Activated T-helper 1 cell treated with anti-CD3 and anti-CD28 coated beads, Interleukin-12 subunit alpha, Interleukin-12 subunit beta, Interleukin-2, Interleukin-4 antibody, amounts not matched to agents 30 ng/mL and 10 ng/mL and 1 ng/mL, durations not matched to agents 14 hours and 24 hours and 36 hours (primary cell): ENCODE measurements at places on chromosomes 2 and 18. TPM values are rescaled to one million over a fixed set of nuclear protein-coding genes. Genes with fewer than 3 reads are reported as not detected.

- no peaks in the 10 kb centered on the region for H3K4me1 ChIP-seq
- no peak overlapping the region for H3K4me3 ChIP-seq
- H3K27ac ChIP-seq, result no peak overlapping the region
- DNase-seq, result no peak
- H3K27me3 ChIP-seq, result no peaks in the 10 kb centered on the region
Observed at GRCh38 chr18:11840493-11840892, 10.7 kb upstream of the CHMP1B start.

GALNT5 gene
- not detected in 2 replicates for total RNA-seq

GRCh38 chr2:187056416-187057334, 207.7 kb upstream of the ZSWIM2 start:
- no peaks in the 10 kb centered on the region for H3K36me3 ChIP-seq
- DNase-seq, result no peak
- no peak overlapping the region for H3K27ac ChIP-seq
- H3K4me1 ChIP-seq, result no peaks in the 10 kb centered on the region

- H3K27ac ChIP-seq, result no peak overlapping the region
- H3K27me3 ChIP-seq, result no peaks in the 10 kb centered on the region
- peaks cover 12% of the 10 kb centered on the region for H3K4me1 ChIP-seq
Observed at GRCh38 chr2:3257166-3257565, 120.5 kb downstream of the EIPR1 start.

DNA sequence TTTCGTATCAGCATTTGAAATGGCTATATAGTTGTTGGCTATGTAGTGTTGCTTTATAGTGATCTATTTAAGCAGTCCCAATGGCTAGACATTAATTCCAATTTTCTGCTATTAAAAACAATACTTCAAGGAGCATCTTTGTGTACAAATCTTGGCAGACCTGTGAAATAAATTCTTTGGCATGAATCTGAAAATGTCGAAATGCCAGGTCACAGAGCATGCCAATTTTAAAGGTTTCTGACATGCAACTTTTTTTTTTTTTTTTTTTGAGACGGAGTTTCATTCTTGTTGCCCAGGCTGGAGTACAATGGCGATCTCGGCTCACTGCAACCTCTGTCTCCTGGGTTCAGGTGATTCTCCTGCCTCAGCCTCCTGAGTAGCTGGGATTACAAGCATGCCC, 26.8 kb upstream of the CABLES1 start:
- peaks cover 8% of the 10 kb centered on the region for H3K27me3 ChIP-seq
- DNase-seq, result no peak
- no peak overlapping the region for H3K27ac ChIP-seq
- no peak overlapping the region for H3K4me3 ChIP-seq
- no peaks in the 10 kb centered on the region for H3K36me3 ChIP-seq
- H3K4me1 ChIP-seq, result no peaks in the 10 kb centered on the region

CCDC141 gene
- 0.78 and 1.2 TPM in 2 replicates for total RNA-seq

DNA sequence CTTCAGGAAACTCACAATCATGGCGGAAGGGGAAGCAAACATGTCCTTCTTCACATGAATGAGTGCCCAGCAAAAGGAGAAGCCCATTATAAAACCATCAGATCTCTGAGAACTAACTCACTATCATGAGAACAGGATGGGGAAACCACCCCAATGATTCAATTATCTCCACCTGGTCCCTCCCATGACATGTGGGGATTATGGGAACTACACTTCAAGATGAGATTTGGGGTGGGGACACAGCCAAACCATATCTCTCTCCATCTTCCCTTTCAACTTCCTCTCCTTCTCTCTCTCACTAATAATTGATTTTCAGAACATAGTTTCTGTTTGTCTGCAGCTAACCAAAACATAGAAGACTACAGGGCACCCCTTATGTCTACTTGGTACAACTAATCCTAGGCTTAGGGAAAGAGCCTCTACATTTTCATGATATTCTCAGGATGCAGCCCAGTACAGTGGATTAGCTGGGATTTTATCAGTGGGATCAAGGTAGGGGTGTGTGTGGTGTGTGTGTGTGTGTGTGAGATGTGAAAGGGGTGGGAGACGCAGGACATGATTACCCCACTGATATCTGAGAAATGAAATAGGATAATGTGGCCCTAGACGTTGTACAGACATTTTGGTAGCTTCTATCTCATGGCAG, 2.8 kb upstream of the ATF2 start:
- DNase-seq, result no peak
- H3K27ac ChIP-seq, result peak overlapping the region; percentile 69
- H3K4me3 ChIP-seq, result no peak overlapping the region
- no peaks in the 10 kb centered on the region for H3K27me3 ChIP-seq
- H3K36me3 ChIP-seq, result peaks cover 18% of the 10 kb centered on the region

- peaks cover 6% of the 10 kb centered on the region for H3K4me1 ChIP-seq
- H3K27ac ChIP-seq, result no peak overlapping the region
- peaks cover 58% of the 10 kb centered on the region for H3K36me3 ChIP-seq
Observed at GRCh38 chr2:11798701-11799435, 52.4 kb downstream of the LPIN1 start.

DNA sequence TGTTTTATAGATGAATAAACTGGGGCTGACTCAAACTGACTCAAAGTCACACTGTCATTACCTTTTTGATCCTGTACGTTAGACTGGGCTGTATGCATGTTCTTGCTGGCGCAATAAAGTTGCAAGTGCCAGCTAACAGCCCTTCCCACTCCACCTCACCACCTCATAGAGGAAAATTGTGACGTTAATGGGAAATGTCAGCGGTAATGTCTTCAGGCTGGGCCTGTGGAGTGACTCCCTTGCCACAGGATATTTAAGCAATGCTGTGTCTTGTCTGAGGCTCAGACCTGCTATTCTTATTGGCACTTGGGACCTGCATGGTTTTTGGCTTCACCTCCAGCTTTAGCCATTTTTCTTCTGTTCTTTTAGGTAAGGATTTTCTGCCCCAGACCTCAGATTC, 25.2 kb upstream of the CASP10 start:
- no peak overlapping the region for H3K4me3 ChIP-seq
- H3K36me3 ChIP-seq, result peaks cover 54% of the 10 kb centered on the region
- DNase-seq, result no peak

GRCh38 chr2:178679891-178680290, 127.3 kb downstream of the TTN start:
- no peak overlapping the region for H3K27ac ChIP-seq
- no peak for DNase-seq
- H3K4me3 ChIP-seq, result no peak overlapping the region
- no peaks in the 10 kb centered on the region for H3K36me3 ChIP-seq
- H3K4me1 ChIP-seq, result no peaks in the 10 kb centered on the region
- H3K27me3 ChIP-seq, result peaks cover 1% of the 10 kb centered on the region

ARL5A gene
- total RNA-seq, result 60.1 and 69.3 TPM in 2 replicates

DNA sequence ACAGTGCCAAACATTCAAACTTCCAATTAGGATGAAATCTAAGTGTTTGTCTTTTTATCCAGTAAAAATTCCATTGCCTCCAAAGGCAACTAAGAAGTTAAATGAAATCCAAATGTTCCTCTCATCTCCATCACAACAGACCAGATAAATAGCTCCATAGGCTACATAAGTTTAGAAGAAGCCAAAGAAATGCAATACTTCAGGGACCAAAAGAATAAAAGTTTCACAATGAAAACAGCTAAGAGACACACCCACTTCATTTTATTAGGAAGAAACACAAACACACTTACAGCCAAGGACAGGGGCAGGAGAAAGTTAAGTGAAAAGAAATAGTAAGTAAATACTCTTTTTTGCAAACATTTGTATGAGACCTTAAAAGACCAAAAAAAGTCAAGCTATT, 88.5 kb upstream of the CCDC150 start:
- DNase-seq, result no peak
- H3K4me3 ChIP-seq, result no peak overlapping the region
- peaks cover 11% of the 10 kb centered on the region for H3K27me3 ChIP-seq
- H3K4me1 ChIP-seq, result no peaks in the 10 kb centered on the region
- no peak overlapping the region for H3K27ac ChIP-seq

GRCh38 chr2:12010779-12011178, 264.3 kb downstream of the LPIN1 start:
- no peak overlapping the region for H3K27ac ChIP-seq
- H3K4me1 ChIP-seq, result peaks cover 7% of the 10 kb centered on the region
- no peak overlapping the region for H3K4me3 ChIP-seq
- H3K36me3 ChIP-seq, result no peaks in the 10 kb centered on the region

DNA sequence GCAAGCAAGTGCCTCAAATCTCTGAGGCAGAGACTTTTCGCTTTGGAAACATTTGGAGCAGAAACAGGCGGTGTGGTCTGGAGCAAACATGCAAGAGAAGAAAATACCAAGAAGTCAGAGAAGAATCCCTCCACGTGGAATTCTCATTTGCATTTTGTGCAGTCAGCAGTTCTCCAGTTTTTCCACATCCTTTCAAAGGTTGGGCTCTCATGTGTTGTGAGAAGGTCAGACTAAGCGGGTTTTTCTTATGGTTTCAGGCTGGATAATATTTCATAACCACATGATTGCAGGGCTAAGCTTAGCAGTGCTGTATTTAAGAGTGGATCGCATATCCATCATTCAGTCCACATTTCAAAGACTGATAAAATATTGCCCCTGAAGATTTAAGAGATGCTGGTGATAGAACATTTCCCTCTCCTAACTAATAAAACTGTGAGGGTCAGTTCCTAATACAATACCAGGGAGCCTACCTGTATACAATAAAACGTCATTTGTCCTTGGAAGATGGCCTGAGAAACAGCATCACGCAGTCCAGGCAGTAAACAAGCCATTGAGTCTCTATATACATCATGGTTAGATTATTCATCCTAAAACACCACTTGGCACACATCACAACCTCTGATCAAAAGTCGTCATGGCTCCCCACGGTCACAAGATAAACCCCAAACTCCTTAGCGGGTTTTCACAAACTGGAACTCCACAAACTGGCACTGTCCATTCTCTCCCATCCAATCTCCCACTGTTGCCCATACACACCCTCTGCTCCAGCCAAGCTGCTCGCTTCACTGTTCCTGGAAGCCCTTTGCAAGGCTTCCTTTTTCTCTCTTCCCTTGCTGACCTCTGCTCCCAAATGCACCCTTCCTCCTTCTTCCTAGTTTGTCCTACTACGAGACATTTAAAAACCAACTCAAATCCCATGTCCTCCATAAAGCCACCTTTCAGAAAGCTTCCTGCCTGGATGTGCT, 31.5 kb downstream of the ANKRD44 start:
- H3K36me3 ChIP-seq, result peaks cover 33% of the 10 kb centered on the region
- no peak overlapping the region for H3K4me3 ChIP-seq
- DNase-seq, result no peak
- no peaks in the 10 kb centered on the region for H3K27me3 ChIP-seq
- peaks cover 77% of the 10 kb centered on the region for H3K4me1 ChIP-seq

REG1B gene
- total RNA-seq, result not detected in 2 replicates

ZSWIM2 gene
- total RNA-seq, result not detected in 2 replicates

DNA sequence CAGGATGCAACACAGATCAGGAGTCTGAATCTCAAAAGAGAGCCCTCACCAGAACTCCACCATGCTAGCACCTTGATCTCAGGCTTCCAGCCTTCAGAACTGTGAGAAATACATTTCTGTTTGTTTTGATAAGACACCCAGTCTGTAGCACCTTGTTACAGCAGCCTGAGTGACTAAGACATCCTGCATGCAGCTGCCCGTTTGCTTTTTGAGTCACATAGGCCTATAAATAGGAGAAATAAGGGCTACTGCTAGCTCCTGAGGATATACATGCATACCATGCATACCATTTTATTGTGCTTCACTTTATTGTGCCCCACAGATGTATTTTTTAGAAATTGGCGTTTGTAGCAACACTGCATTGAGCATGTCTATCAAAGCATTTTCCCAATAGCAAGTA, 337.8 kb downstream of the CDH2 start:
- no peaks in the 10 kb centered on the region for H3K27me3 ChIP-seq
- no peak for DNase-seq
- no peak overlapping the region for H3K27ac ChIP-seq
- H3K4me3 ChIP-seq, result no peak overlapping the region
- no peaks in the 10 kb centered on the region for H3K4me1 ChIP-seq

DNA sequence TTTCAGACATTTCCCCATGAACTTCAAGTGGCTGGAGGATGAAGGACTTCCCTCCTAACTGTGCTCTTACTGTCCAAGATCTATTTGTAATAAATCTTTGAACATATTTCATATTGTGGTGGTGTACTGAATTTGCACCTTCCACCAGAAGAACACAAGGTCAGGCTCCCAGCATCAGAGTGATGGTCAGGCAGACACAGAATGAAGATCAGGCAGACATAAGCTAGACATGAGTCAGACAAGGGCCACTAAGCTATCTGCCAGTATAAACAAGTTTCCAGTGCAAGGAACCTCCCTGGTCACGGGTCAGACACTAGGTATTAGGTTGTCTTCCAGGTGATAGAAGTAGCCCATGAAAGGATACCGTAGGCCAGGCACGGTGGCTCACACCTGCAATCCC, 20.0 kb downstream of the AQP12B start:
- H3K27ac ChIP-seq, result no peak overlapping the region
- DNase-seq, result no peak
- no peaks in the 10 kb centered on the region for H3K4me1 ChIP-seq
- no peak overlapping the region for H3K4me3 ChIP-seq
